ENCODE measurements at places on chromosomes 2 and 18.

GRCh38 chr2:48965204-48965603 is 189.1 kb downstream of the FSHR start:
- no peak for DNase-seq

GRCh38 chr2:85750587-85751575 is 2.9 kb upstream of the ATOH8 start:
- peak; percentile 86 for DNase-seq

GRCh38 chr2:227377467-227378351 is 1.4 kb downstream of the TM4SF20 start:
- peak; percentile 38 for DNase-seq

GRCh38 chr2:238912228-238912915 is 64.5 kb downstream of the TWIST2 start:
- no peak for DNase-seq
